ENCODE measurements at places on chromosomes 11 and 22. TPM values are rescaled to one million over a fixed set of nuclear protein-coding genes. Genes with fewer than 3 reads are reported as not detected.

- no peaks in the 10 kb centered on the region for H3K27me3 ChIP-seq
- DNase-seq: no peak
- H3K27ac ChIP-seq: no peak overlapping the region
Measured at GRCh38 chr22:50275181-50276055, 5.2 kb upstream of the MAPK11 start.

DNA sequence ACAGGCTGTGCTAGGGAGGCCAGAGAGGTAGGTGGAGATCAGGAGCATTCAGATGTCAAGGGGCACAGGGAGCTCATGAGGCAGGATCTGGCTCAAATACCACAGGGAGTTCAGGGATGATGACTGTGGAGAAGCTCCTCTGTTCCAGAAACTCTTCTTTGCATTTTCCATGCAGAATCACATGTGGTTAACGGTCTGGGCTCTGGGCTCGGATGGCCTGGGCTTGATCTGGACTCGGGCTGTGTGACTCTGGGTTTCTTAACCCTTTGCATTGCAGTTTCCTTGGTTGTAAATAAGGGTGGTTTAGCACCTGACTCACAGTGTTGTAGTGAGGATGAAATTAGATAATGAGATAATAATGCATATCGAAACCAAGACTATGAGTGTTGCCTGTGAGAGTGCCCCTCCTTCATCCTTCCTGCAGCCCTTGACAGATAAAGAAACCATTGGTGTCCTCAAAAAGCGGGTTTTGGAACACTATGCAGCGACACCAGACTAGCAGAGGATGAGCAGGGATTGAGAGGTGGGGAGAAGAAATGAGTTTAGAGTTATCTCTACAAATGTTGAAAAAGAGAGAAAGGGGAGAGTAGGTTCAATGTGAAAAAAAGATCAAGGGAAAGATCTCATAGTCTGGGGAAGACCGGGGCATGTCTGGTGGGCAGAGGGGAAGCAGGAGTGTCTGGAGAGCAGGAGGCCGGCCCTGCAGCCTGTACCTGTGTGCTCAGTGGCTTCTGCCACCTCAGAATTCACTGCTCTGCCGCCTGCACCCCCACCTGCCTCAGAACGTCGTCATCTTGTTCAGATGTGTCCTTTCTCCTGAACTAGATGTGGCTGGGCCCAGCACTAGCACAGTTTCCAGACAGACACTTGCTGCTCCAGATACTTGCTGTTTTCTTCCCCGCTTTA lies 197.8 kb upstream of the SORL1-AS1 start:
- peaks cover 28% of the 10 kb centered on the region for H3K4me1 ChIP-seq
- H3K27ac ChIP-seq: peak overlapping the region; percentile 51
- peak; percentile 50 for DNase-seq
- H3K36me3 ChIP-seq: no peaks in the 10 kb centered on the region
- H3K4me3 ChIP-seq: peak overlapping the region; percentile 21

The C1QTNF4 gene
- total RNA-seq: not detected

- no peak overlapping the region for H3K4me3 ChIP-seq
- no peak overlapping the region for H3K27ac ChIP-seq
- peaks cover 34% of the 10 kb centered on the region for H3K27me3 ChIP-seq
- H3K36me3 ChIP-seq: no peaks in the 10 kb centered on the region
- H3K4me1 ChIP-seq: no peaks in the 10 kb centered on the region
- DNase-seq: no peak
Measured at GRCh38 chr22:18065256-18065655, 12.5 kb upstream of the PEX26 start.

- no peak for DNase-seq
- H3K27ac ChIP-seq: no peak overlapping the region
- no peaks in the 10 kb centered on the region for H3K4me1 ChIP-seq
- H3K27me3 ChIP-seq: peaks cover 9% of the 10 kb centered on the region
- no peak overlapping the region for H3K4me3 ChIP-seq
Measured at GRCh38 chr11:130554241-130555055, 106.0 kb downstream of the ADAMTS15 start.

The EIF3F gene
- 319 TPM for total RNA-seq

The OR4A16 gene
- total RNA-seq: not detected

GRCh38 chr11:69482322-69482721 lies 859 bp downstream of the LINC01488 start:
- H3K4me1 ChIP-seq: no peaks in the 10 kb centered on the region
- DNase-seq: no peak
- H3K36me3 ChIP-seq: no peaks in the 10 kb centered on the region
- no peaks in the 10 kb centered on the region for H3K27me3 ChIP-seq
- no peak overlapping the region for H3K4me3 ChIP-seq

DNA sequence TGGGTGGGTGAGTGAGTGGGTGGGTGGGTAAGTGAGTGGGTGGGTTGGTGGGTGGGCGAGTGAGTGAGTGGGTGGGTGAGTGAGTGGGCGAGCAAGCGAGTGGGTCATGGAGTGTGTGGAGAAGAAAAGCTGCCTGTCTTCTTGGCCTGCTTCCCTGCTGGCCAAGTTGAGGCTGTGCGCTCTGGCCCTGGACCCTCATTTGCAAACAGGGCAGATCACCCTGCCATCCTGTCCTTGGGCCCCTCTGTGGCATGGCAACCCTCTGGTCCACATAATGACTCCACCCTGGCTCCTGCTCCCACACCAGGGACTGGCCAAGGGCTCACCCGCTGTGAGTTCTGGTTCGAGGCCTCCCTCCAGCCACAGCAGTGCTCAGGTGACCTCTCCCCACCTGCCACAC lies 35.1 kb downstream of the CAPN1 start:
- DNase-seq: no peak
- H3K4me3 ChIP-seq: no peak overlapping the region
- H3K4me1 ChIP-seq: peaks cover 22% of the 10 kb centered on the region
- peaks cover 3% of the 10 kb centered on the region for H3K27me3 ChIP-seq
- H3K36me3 ChIP-seq: peaks cover 3% of the 10 kb centered on the region

- DNase-seq: no peak
Measured at GRCh38 chr11:22640862-22641261, 15.2 kb upstream of the FANCF start.

The SPI1 gene
- total RNA-seq: not detected

GRCh38 chr22:26310616-26311015 lies 118.4 kb upstream of the ASPHD2 start:
- H3K36me3 ChIP-seq: no peaks in the 10 kb centered on the region
- H3K4me1 ChIP-seq: no peaks in the 10 kb centered on the region
- DNase-seq: no peak
- H3K27me3 ChIP-seq: peaks cover 15% of the 10 kb centered on the region

DNA sequence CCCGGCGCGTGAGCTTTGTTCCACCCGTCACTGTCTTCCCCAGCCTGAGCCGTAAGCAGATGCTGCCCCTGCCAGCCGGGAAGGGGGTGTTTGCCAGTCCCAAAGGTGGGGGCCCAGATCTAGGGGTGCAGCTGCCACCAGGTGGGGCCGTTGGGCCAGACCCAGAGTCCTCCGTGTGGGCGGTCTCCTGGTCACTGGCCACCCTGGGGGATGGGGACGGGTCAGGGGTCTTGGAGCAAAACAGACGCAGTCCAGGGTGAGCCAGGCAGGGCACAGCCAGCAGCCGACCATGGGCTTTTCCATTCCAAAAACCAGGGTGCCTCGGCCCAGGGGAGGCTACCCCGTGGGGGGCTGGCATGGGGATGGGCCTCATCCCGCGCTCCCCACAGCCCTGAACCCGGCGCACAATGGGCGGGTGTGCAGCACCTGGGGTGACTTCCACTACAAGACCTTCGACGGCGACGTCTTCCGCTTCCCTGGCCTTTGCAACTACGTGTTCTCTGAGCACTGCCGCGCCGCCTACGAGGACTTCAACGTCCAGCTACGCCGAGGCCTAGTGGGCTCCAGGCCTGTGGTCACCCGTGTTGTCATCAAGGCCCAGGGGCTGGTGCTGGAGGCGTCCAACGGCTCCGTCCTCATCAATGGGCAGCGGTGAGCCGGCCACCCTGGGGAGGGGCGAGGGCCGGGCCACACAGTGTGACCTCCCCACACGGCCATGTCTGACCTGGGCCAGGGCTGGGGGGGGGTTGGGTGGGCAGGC lies 3.5 kb downstream of the MUC5B start:
- no peaks in the 10 kb centered on the region for H3K36me3 ChIP-seq
- H3K27me3 ChIP-seq: peaks cover 2% of the 10 kb centered on the region
- no peak overlapping the region for H3K27ac ChIP-seq
- no peaks in the 10 kb centered on the region for H3K4me1 ChIP-seq
- DNase-seq: no peak

GRCh38 chr11:43261775-43262174 lies 50.0 kb upstream of the API5 start:
- no peak overlapping the region for H3K4me3 ChIP-seq
- no peak for DNase-seq
- H3K27ac ChIP-seq: no peak overlapping the region
- H3K4me1 ChIP-seq: no peaks in the 10 kb centered on the region

The KLHL35 gene
- total RNA-seq: 0.12 TPM

DNA sequence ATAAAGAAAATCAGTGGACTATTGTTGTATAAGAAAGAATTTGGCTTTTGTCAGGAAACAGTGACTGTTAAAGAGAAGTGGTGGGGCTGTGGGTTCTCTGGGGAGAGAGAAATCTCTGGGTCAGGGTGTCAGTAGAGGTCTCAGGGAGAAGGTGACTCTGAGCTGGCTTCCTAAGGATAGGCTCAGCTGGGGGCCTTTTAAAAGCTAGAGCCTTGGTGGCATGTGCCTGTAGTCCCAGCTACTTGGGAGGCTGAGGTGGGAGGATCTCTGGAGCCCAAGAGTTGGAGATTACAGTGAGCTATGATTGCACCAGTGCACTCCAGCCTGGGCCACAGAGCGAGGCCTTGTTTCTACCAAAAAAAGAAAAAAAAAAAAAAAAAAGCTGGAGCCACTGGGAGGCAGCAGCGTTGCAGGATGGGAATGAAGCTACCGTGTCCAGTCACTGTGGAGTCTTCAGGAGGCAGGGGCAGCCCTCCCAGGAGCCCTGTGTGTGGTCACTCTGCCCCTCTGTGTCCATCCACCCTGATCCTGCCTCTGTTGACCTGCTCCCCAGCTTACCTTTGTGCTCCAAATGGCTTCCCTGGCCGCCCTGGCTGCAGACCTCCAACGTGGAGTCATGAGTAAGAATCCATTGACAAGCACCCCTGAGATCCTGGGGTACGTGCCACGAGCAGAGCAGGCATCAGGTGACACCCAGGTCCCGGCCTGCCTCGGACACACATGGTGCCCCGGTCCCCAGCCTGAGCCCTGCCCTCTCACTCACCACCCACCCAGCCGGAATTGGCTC lies 5.4 kb upstream of the MIF start:
- no peaks in the 10 kb centered on the region for H3K27me3 ChIP-seq
- H3K27ac ChIP-seq: no peak overlapping the region
- peaks cover 8% of the 10 kb centered on the region for H3K4me1 ChIP-seq
- no peak overlapping the region for H3K4me3 ChIP-seq

The DSCAML1 gene
- 0.29 TPM for total RNA-seq

DNA sequence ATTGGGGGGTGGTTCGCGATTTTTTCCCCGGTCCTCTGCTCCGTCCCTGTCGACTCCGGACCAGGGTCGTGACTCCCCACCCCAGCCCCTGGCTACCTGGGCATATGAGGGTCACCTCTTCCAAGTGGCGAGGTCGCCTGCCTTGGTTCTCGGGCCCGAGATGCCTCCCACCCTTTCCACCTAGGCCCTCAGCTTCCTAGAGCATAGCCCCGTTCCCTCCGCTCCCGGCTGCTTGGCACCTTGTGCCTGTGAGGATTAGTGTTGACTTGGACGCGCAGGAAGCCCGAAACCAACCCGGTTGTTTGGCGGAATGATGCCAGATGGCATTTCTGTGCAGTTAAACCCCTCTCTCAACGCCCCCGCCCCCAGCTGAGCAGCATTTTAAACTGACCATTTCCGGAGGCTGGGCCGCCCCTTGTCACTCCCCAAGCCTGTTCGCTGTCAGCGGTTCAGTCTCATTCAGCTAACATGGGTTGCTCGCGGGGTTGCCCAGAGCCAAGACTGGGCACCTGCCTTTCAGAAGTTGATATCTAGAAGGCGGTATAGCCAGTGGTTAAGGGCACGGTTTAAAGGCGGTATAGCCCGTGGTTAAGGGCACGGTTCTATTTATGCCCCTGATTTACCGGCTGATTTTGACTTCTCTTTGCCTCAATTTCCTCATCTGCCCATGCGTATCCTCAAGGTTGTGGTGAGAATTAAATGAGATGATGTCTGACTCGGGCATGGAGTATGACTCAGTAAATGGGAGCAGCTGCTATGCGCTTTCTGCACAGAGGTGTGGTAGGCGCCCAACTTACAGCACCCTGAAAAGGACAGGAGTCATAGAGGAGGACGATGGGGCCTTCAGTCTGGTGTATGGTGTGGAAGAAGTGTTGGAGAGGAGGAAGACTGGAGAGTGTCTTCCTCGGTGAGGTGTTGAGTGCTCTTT lies 639 bp downstream of the INCENP start:
- peaks cover 33% of the 10 kb centered on the region for H3K36me3 ChIP-seq
- peak overlapping the region; percentile 98 for H3K4me3 ChIP-seq
- peak overlapping the region; percentile 86 for H3K27ac ChIP-seq
- H3K27me3 ChIP-seq: no peaks in the 10 kb centered on the region

DNA sequence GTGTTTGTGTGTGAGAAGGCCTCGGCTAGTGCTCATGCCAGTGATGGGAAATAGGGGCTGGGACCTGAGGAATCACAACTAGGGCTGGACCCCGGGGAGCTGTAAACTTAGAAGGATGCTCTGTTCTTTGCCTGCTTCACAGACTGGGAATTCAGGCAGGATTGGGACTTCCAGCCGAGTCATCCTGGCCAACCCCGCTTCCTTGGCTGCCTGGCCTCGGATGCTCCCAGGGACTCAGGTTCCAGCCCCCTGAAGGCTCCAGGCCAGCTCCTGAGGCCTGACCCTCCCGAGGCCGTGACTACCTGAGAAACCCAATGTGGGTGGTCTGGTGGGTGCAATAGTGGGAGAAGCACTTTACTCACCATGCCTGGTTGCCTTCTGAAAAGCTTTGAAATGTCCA lies 44.7 kb downstream of the IRAG1 start:
- H3K4me1 ChIP-seq: no peaks in the 10 kb centered on the region
- H3K27me3 ChIP-seq: no peaks in the 10 kb centered on the region
- no peaks in the 10 kb centered on the region for H3K36me3 ChIP-seq
- H3K4me3 ChIP-seq: no peak overlapping the region
- no peak overlapping the region for H3K27ac ChIP-seq

GRCh38 chr22:47120399-47120798 lies 357.9 kb downstream of the TBC1D22A start:
- no peak overlapping the region for H3K4me3 ChIP-seq
- H3K27me3 ChIP-seq: no peaks in the 10 kb centered on the region
- peaks cover 3% of the 10 kb centered on the region for H3K36me3 ChIP-seq
- H3K4me1 ChIP-seq: no peaks in the 10 kb centered on the region
- H3K27ac ChIP-seq: no peak overlapping the region
- no peak for DNase-seq

Measured in activated CD4-positive, alpha-beta memory T cell treated with anti-CD3 and anti-CD28 coated beads for 36 hours (primary cell).